ENCODE measurements at places on chromosomes 12 and 14.
A peak's percentile ranks its signal among the peaks of the same experiment; 100 is the strongest.

- no peak for DNase-seq
Observed at GRCh38 chr12:114746297-114747011, 62.5 kb upstream of the TBX3 start.

GRCh38 chr12:20188930-20189653, 179.2 kb upstream of the PDE3A start:
- DNase-seq, result no peak

GRCh38 chr12:388541-389141, 479 bp downstream of the KDM5A start:
- peak; percentile 40 for DNase-seq

DNA sequence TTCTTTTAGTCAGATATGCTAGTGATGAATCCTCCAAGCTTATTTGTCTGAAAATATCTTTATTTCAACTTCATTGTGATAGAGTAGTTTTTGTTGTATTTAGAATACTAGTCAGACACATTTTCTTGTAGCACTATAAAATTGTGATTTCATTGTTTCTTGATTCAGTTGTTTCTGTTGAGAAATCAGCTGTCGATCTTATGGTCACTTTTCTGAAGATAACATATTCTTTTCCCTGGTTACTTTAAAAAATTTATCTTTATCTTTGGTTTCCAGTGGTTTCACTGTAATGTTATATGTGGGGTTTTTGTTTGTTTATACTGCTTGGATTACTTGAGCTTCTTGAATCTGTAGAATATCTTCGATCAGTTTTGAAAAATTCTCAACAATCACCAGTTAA, 426.1 kb downstream of the SOX5 start:
- DNase-seq, result no peak

DNA sequence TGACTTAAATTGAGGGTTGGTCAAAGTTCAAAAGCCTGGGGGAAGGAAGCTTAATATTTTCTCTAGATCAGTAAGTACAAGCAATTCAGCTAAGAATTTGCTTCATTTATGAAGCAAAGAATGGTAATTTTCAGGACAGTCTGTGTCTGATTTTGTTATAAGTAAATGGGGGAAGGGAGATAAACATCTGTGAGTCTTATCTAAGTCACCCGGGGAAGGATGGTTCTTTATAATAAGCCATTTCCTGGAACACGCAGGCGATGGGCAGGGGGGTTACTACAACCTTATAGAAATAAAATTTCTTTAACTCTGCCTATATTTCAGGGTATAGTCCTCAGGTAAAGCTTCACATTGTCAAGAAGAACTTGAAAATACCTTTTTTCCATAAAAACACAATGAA, 42.9 kb downstream of the HELB start:
- no peak for DNase-seq

- DNase-seq, result no peak
Observed at GRCh38 chr14:73759183-73759713, 45.1 kb upstream of the PNMA1 start.

- no peak for DNase-seq
Observed at GRCh38 chr12:100794441-100795173, at the start of gene ANO4. ANO4 (plus strand) TSS chr12:100794776; CDS start chr12:100901786, 107,010 bp downstream.

DNA sequence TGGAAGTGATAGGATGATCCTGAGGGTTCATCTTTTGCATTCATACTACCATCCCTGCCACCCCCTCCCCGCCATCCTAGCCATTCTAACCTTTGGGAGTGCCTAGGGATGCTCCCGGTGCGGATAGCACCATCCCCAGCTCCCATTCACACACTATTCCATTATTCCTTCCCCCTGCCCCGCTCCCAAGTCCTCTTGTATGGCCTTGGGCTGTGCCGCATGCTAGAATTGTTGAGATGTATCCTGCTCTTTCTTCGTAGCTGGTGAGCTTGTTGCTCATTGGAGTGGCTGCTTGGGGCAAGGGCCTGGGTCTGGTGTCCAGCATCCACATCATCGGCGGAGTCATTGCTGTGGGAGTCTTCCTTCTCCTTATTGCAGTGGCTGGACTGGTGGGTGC, 644 bp downstream of the TSPAN31 start:
- DNase-seq, result no peak

- no peak for DNase-seq
Observed at GRCh38 chr12:10163084-10163483, 8.8 kb downstream of the OLR1 start.

GRCh38 chr14:65170768-65171507, 68.6 kb upstream of the MAX start:
- peak; percentile 12 for DNase-seq

DNA sequence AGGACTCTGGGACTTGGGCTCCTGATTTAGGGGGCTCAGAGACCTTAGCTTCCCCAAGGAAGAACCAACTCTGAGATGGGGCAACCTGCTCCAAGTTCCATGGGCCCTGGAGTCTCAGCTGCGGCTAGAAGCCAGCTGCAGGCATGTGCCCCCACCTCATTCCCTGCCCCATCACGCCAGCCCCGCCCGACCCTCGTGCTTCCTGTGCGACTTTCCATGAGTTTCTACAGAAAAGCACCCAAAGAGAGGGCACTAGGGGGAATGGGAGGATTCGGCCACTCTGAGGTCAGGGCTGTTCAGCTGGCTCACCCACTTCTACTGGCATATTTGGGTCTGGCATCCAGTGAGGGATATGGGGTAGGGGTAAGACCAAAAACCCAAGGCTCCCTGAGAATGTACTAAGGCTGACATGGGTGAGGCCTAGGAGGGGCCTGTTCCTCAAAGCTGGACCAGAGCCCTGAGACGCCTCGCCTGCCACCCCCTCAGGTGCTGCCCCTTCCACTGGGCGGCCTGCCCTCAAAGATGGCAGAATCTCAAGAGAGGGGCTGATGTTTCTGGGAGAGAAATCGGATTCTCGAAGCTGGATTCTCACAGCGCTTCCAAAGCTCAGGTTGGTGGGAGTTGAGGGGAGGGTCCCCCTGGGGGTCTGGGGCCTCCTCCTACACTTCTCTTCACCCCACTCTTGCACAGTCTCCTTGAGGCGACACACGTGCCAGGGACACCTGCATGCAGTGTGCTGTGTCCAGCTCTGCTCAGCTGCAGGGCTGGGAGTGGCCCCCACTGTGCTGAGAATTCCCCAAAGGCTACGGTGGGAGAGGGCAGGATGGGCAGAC, 22.1 kb downstream of the FAIM2 start:
- DNase-seq, result no peak

GRCh38 chr14:92491782-92492181, 21.8 kb upstream of the RIN3 start:
- DNase-seq, result no peak

- DNase-seq, result no peak
Observed at GRCh38 chr14:80664576-80664975, 277.0 kb downstream of the CEP128 start.

DNA sequence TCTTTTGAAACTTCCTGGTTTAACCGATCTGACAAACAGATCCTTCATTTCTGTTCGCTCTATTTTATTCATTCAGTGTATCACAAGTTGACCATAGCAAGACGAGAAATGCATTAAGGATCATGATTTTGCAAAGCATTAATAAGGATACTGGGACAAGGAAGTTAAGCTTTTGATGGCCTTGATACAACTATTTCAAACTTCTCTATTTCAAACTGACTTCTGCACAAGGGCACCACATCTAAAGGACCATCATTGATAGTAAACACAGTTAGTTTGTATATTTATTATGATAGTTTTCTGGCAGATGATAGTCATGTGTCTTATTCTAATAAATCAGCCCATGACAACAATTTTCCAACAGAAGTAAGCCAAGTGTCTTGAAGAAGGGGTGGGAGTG, 25.8 kb upstream of the PLXNC1 start:
- DNase-seq, result no peak

GRCh38 chr14:43105305-43105704, 1401.8 kb downstream of the FSCB start:
- DNase-seq, result no peak

DNA sequence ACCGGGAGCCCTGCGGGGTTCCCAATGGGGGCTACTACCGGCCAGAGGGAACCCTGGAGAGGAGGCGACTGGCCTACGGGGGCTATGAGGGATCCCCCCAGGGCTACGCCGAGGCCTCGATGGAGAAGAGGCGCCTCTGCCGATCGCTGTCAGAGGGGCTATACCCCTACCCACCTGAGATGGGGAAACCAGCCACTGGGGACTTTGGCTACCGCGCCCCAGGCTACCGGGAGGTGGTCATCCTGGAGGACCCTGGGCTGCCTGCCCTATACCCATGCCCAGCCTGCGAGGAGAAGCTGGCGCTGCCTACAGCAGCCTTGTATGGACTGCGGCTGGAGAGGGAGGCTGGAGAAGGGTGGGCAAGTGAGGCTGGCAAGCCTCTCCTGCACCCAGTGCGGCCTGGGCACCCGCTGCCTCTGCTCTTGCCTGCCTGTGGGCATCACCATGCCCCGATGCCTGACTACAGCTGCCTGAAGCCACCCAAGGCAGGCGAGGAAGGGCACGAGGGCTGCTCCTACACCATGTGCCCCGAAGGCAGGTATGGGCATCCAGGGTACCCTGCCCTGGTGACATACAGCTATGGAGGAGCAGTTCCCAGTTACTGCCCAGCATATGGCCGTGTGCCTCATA, 9.7 kb downstream of the TNS2 start:
- DNase-seq, result no peak

- DNase-seq, result no peak
Observed at GRCh38 chr14:96187216-96188031, 17.2 kb upstream of the BDKRB2 start.

DNA sequence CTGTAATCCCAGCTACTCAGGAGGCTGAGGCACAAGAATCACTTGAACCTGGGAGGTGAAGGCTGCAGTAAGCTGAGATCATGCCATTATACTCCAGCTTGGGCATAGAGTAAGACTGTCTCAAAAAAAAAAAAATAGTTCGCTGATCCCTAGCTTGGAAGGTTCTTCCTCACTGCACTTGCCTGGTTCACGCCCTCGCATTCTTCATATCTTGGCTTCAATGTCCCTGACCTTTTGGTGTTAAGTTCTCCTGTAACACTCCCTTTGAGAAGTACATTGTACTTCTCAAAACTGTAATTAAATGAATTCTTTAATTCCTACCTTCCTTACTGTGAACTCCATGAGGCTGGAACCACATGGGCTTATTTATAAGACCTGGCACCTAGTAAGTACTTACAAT, 16.5 kb upstream of the TPCN1 start:
- DNase-seq, result no peak

GRCh38 chr12:13257356-13257875, 60.9 kb downstream of the EMP1 start:
- no peak for DNase-seq

GRCh38 chr12:113240395-113240794, 19.1 kb downstream of the TPCN1 start:
- no peak for DNase-seq

- peak; percentile 83 for DNase-seq
Observed at GRCh38 chr12:575948-576614, 87.2 kb downstream of the NINJ2 start.

- DNase-seq, result no peak
Observed at GRCh38 chr12:11535127-11535526, 114.3 kb upstream of the ETV6 start.

- no peak for DNase-seq
Observed at GRCh38 chr12:68007466-68007865, 18.2 kb downstream of the IFNG-AS1 start.

DNA sequence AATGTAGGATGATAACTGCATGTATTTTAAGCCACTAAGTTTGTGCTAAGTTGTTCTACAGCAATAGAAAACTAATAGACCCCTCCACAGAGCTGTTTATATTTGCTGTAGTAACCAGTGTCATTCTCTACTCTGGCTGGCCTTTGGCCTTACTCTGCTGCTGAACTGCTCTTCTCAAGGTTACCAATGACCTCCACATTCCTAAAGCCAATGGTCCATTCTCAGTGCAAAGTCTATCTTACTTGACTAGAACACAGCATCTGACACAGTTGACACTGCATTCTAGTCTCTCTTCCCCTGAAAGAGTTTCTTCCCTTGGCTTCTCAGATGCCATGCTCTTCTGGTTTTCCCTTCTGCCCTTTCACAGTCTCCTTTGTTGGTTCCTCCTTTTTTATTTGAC, 154.8 kb upstream of the CRY1 start:
- DNase-seq, result no peak
